ENCODE measurements at places on chromosomes 5 and 9.

- DNase-seq, result no peak
Observed at GRCh38 chr9:105083256-105083655, 155.3 kb upstream of the ABCA1 start.

DNA sequence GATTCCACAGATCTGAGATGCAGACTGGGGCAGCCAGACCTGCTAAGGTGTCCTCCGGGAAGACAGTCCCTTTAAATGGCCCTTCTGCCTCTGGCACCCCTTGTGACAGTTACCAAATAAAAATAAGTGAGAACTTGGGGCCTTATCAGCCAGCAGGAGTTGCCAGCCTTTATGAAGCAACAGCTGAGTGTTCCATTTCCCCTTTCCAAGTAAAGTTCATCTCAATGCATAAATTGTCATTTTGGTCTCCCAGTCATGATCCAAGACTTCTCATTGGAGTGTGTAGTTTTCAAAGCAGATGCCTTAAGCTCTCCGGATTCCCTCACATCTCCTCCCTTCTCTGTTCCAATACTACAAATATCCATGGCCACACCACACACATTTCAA lies 4.1 kb downstream of the PTCH1 start:
- no peak for DNase-seq

DNA sequence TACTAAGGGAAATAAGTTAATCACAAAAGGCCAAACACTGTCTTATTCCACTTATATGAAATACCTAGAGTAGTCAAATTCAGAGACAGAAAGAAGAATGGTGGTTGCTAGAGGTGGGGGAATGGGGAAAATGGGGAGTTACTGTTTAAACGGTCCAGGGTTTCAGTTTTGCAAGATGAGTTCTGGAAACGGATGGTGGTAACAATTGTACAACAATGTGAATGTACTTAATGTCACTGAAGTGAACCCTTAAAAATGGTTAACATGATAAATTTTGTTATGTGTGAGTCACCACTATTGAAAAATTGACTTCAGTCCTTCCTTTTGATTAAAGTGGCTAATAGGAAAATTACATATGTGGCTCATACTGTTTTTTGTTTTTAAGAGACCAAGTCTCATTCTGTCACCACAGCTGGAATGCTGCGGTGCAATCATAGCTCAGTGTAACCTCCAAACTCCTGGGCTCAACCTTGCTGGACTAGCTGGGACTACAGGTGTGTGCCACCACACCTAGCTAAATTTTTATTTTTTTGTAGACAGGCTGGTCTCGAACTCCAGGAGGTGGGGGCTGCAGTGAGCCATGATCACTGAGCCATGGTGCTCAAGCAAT lies 8.7 kb downstream of the UBQLN1 start:
- no peak for DNase-seq

DNA sequence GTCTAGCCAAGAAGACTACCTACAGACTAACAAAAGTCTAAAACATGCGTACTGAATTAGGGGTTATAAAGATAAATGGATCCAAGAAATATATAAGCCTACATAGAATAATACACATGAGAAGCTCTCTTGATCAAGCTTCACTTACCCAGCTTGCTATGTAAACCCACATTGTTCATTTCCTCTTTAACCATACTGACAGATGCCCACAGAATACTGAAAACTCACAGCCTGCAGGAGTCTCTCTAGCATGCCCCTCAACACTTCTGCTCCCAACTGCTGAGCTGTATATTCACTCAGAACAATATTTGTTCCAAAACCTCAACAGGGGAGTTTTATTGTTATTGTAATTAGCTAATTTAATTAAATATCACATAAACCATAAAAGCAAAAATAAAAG lies 52.4 kb downstream of the RFX3 start:
- no peak for DNase-seq

GRCh38 chr5:160310552-160311295 lies 1.6 kb downstream of the CCNJL start:
- no peak for DNase-seq

DNA sequence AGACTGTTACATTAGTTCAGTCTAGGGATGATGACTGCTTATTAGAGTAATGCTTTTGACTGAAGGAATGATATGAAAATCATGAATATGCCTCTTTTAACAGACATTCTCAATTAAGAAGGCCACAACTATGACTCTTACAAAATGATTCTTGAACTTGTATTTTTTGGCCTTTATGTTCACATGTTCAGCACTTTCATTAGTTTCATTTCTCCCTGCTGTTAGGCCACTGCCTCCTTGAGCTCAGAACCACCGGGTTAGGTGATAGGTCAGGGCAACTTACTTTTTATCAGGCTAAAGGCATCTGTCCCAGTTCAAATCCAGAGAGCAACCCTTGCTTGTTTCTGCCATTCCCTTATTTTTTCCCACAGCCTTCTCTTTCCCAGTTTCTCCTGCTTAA lies 235.2 kb upstream of the ELL2 start:
- no peak for DNase-seq

DNA sequence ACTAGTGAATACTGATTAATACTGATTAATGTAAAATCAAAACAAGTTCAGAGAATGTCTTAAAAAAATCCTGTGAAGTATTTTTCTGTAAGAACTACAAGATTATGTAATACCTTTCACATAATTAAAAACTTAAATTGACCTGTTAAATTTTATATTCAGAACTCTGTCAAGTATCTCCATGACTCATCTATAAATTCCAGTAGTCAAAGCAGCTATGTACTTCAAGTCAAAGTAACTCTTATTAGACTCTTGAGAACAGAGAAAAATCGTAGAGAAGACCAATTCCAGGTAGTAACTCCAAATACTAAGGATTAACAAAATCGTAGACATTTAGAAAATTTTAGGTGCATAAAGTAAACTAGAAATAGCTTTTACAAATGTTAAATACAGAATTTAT lies 77.1 kb downstream of the HOMER1 start:
- no peak for DNase-seq

GRCh38 chr5:171258737-171259415 lies 50.2 kb upstream of the TLX3 start:
- DNase-seq, result no peak

DNA sequence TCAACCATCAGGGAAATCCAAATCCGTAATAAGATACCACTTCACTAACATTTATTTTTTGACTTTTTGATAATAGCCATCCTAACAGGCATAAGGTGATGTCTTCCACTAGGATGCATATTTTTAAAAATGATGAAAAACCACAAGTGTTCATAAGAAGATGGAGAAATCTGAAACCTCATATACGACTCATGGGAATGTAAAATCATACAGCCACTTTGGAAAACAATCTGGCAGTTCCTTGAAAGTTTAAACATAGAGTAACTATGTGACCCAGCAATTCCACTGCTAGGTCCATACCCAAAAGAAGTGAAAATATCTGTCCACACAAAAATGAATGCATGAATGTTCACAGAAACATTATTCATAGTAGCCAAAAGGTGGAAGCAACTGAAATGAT lies 431.0 kb downstream of the ENC1 start:
- no peak for DNase-seq

GRCh38 chr5:51387884-51388275 lies 4.6 kb downstream of the ISL1 start:
- no peak for DNase-seq

GRCh38 chr5:81579262-81579924 lies 171.5 kb downstream of the SSBP2 start:
- no peak for DNase-seq

GRCh38 chr5:14685757-14686156 lies 21.2 kb downstream of the OTULIN start:
- DNase-seq, result peak; percentile 44

- DNase-seq, result no peak
Observed at GRCh38 chr5:74576941-74577456, 63.5 kb downstream of the ENC1 start.

DNA sequence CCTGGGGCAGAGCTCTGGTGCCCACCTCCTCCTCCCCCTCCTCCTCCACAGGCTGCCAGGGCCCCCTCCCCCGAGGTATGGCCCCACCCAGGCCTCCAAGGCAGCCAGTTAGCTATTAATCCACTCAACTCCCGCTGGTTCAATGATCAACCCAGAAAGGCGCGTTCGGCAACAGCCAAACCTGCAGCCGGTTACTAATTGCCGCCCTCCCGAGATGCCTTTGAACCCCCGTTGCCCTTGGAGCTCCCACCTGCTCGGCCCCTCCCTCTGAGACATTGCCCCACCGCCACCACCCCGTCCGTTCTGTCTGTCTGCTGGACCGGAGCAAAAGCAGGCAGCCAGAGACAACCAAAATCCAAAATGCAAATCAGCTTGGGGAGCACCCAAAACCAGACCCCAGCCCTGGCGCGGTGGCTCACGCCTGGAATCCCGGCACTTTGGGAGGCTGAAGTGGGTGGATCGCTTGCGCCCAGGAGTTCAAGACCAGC lies 25.8 kb downstream of the NOTCH1 start:
- no peak for DNase-seq

GRCh38 chr5:160938532-160938931 lies 86.5 kb upstream of the ATP10B start:
- DNase-seq, result no peak

- no peak for DNase-seq
Observed at GRCh38 chr9:114198249-114199040, 43.1 kb downstream of the COL27A1 start.

GRCh38 chr5:80246001-80246758 lies 9.7 kb downstream of the SERINC5 start:
- no peak for DNase-seq

DNA sequence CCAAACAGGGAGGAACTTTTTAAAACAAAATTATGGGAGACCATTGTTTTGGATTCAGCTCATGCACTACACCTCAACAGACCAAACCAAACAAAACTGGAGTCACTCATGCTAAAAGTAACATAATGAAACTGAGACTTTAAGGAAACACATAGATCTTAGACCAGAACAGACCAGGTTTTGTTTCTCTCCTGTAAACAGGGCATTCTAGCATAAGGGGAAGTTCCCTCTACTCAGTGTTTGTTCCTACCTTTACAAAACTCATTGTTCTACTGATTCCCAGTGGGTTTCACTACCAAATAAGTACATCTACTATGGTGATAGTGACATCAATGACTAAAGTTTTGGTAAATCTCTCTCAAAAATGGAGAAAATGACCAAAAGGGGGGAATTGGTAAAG lies 1103.6 kb upstream of the EDIL3 start:
- no peak for DNase-seq

DNA sequence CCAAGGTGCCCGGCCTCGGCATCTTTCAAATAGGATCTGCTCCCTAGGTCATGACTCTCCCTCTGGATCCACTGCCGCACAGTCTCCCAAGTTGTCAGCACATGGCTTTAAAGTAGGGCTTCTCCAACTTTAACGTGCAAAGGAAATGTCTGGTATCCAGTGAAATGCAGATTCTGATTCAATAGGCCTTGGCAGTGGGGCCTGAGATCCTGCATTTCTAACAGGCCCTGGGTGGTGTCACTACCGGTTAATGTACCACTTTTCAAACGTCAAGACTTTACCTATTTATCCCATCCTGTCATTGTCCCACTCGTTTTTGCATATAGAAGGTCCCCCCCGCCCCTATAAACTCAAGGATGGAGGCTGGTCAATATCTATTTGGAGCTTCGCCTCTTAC lies 137.6 kb upstream of the ZNF618 start:
- no peak for DNase-seq

DNA sequence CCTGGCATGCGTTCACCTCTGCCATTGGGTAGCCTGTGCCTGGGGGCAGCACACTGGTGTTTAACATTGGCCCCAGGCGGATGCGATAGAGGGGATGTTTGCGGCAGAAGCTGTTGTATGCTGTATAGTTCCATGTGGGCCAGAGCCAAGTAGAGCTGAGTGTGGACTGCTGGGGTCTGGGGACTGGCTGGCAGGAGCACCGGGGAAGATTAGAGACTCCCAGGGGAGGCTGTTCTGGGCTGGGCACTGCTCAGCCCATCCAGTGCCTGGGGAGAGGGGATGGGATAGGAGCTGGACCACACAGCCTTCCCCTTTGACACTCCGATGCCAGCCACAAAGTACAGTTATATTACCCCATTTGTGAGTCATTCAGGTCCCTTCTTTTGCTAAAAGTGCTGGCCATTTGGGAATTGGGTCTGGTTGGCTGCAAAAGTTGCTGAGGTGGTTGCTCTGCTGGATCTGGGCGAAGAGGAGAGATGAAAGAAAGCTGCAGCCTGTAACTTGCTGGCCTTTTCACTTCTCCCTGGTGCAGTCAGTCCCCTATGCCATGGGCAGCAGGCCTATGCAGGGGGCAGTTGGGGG lies 73.8 kb downstream of the RGS3 start:
- no peak for DNase-seq

DNA sequence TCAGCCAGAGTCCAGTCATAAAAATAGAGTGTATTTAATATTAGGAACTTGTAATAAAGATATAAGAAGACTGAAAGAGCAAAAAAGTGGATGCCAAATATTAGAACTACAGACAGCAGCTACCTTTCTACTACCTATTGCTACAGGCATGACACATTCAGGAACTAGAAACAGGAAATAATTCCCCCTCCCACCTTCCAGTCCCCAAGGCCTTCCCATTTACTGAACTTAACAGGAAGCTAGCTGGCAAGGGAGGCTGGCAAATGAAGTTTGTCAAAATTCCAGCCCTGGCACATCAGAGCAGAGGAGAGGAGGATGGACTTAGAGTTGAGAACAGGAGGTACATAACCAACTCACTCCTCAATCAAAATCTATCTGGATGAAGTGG lies 50.2 kb upstream of the RIC1 start:
- DNase-seq, result no peak

DNA sequence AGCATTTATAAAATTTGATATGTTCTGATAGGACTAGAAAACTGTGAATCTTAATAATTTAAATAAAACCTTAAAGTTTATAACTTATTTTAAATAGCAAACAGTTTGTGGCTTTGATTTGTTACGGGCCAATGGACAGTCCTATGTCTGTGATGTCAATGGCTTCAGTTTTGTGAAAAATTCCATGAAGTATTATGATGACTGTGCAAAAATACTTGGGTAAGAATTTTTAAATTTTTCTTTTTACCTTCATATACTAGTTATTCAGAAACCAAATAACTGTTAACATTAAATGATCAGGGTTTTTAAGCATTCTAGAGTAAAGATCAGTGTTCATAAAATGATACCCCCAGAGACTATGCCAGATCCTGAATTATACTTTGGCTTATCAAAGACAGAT lies 31.1 kb downstream of the PPIP5K2 start:
- DNase-seq, result no peak

DNA sequence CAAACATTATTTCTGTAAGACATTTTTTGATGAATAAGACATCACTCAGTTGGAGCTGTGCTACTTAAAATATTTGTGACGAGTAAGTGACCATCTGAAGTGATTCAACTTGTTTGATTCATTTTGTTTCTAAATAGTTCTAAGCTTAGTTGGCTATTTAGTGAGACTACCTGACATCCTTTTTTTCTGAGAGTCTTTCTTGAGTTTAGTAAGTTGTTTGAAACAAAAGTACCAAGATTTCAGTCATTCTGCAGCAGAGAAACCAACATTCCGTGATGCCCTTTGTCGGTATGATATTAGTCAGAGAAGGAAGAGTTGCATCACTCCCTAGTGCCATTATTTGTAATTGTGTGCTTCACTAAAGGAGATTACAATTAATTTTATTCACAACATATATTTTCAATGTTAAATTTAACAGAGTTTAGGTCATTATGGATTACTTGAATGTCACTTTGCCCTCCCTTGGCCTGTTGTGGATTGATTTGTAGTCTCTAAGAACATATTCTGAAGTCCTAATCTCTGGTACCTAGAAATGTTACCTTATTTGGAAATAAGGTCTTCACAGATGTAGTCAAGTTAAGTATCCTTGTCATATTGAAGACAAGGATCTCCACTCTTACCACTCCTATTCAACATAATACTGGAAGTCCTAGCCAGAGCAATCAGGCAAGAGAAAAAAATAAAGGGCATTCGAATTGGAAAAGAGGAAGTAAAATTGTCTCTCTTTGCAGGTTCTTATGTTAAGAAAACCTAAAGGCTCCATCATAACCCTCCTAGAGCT lies 212.2 kb downstream of the PCSK1 start:
- DNase-seq, result no peak
